ENCODE measurements at places on chromosomes 2 and 18.

GRCh38 chr18:80046011-80046410, 11.8 kb downstream of the RBFA start:
- no peak for DNase-seq

- DNase-seq: no peak
Measured at GRCh38 chr18:41038071-41038470, 917.0 kb upstream of the PIK3C3 start.

DNA sequence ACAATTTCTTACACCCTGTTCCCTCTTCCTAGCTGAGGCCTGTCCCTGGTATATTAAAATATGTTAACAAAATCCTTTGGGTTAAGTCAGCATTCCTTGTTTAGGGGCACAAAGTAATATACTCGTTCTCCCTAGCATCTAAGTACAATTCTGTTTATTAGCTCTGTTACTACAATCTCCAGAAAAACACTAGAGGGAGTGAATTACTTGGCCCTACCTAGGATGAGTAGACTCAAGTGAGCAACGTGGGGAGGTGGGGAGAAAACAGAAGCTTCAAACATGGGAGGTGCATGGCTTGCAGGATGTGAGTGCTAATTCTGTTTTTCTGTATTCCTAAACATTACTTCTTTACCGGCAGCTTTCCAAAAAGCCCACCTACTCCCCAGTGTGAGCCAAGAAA, 89.7 kb downstream of the FSIP2 start:
- no peak for DNase-seq

- DNase-seq: no peak
Measured at GRCh38 chr2:146213674-146214073, 1631.2 kb upstream of the ACVR2A start.

GRCh38 chr2:157327621-157328500, 2.2 kb upstream of the ERMN start:
- peak; percentile 80 for DNase-seq

GRCh38 chr2:9640403-9641104, 9.8 kb upstream of the YWHAQ start:
- DNase-seq: no peak

DNA sequence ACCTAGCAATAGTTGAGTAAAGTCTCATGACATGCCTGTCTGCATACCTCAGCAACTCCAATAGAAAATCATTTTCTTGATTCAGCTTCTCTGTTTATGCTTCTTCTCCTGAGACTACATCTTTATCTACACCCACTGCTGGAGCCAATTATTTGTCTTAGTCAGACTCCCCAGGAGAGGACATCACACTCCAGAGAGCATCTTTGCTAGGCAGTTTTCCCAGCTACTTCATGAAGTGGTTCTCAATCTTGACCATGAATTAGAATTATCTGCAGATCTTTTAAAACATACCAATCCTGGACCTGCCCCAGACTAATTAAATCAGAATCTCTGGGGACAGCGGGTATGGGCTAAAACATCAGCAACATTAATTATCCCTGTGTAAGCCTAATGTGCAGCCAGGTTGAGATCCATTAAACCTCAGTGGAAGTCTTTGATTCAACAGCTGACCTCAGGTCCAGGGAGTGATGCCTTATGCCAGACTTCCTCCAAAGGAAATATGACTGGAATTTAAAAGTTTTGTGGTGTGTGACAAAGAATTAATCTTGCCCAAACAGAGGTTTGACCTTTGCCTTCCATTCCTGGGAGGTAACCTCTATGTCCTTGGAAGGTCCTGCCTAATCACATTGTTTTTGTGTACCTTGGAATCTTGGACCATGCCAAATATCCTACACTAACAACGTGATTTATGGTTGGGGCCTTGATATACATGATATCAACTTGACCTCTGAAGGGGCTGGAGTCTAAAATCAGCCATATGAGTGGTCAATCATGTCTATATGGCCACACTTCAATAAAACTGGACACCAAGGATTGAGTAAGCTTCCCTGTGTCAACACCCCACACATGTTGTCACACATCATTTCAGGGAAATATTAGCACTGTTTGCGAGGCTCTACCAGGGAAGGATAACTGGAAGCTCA, 99.3 kb upstream of the DNAJC10 start:
- no peak for DNase-seq

- no peak for DNase-seq
Measured at GRCh38 chr2:127052057-127052770, 54.7 kb downstream of the BIN1 start.

GRCh38 chr2:42569116-42569711, 782 bp downstream of the MTA3 start:
- no peak for DNase-seq

- no peak for DNase-seq
Measured at GRCh38 chr2:98580656-98581284, 27.5 kb downstream of the COA5 start.

DNA sequence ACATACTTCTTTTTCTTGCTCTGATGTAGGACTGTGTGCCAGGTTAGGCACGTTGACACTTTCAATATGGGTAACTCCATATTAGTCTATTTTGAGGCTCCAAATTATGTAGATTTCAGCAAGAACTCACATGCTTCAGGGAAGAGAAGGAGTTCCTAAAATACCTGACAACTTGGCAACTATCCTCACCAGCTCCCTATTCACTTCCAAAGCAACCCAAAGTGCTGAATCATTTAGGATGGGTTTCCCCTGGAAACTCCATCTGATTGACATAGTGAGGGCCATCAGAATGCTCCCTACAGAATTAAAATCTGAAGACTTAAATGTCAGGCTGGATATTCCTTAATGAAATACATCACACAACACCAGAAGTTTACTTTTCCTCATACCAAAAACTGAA, 32.5 kb upstream of the NFU1 start:
- no peak for DNase-seq

- peak; percentile 46 for DNase-seq
Measured at GRCh38 chr2:108621087-108621559, 86.9 kb downstream of the LIMS1 start.

GRCh38 chr2:11775384-11775783, 29.0 kb downstream of the LPIN1 start:
- no peak for DNase-seq

DNA sequence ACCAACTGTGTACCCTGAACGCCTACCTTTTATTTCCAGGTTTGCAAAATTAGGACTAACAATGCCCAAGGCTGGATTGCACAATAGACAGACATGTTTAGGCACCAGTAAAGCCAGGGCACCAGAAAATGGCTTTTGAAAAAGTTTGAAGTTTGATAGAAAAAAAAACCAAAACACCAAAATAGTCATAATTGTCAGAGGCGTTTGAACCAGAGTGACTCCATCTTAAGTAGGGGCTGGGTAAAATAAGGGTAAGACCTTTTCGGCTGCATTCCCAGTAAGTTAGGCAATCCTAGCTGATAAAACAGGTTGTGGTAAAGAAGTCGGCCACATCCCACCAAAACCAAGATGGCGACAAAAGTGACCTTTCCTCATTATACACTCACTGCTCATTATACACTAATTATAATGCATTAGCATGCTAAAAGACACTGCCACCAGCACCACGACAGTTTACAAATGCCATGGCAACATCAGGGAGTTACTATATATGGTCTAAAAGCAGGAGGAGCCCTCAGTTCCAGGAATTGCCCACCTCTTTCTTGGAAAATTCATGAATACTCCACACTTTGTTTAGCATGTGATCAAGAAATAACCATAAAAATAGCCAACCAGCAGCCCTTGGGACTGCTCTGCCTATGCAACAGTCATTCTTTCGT, 105.1 kb upstream of the MSH2 start:
- no peak for DNase-seq

DNA sequence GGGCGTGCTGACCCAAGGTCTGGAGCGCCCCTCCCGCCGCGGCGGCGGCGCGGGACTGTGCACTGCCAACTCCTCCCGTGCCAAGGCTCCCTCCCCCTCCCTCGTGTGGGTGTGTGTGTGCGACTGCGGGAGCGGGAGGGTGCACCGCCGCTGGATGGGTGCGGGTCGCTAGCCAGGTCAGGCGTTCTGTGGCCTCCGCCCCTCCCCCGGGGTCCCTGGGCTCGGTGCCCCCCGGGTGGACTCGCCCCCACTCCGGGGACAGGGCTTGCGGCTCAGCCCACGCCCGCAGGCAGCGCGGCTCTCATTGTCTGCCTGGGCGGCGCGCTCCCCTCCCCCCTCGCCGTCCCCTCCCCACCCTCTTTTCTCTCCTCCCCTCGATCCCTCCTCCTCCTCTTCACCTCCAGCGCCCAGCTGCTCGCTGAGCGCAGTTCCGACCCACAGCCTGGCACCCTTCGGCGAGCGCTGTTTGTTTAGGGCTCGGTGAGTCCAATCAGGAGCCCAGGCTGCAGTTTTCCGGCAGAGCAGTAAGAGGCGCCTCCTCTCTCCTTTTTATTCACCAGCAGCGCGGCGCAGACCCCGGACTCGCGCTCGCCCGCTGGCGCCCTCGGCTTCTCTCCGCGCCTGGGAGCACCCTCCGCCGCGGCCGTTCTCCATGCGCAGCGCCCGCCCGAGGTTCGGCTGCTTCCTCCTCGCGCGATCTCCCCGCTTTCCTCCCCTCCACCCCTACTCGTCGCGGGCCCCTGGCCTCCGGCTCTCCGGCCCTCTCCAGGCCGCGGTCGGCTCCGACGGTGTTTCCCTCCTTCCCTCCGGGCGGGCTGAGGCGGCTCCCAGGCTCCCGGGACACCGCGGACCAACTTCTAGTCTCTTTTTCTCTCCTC, at the start of gene GATA6:
TSS of gene GATA6 (plus strand) at position 579 of the 878 bp plus-strand sequence. CDS start 1,556 bp downstream, outside the sequence.
- no peak for DNase-seq

DNA sequence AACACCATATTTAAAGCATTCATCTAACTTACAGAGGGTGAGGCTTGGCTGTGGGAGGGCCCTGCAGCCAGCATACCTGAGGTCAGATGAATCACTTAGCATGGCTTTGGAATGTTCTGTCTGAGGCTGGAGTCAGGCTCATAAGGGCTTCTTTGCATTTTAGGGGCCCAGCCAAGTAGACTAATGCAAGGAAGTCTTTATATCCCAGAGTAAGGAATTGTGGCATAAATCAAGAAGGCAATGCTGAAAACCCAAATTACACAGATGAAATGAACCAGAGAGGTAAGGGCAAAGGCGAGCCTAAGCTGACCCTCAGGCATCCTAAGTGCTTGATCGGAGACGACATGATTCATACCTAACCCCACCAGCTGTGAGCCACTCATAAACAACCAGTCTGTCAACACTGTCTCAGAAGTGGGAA, 383.6 kb downstream of the DCC start:
- DNase-seq: no peak

GRCh38 chr18:50405582-50406271, 30.9 kb downstream of the SKA1 start:
- no peak for DNase-seq

DNA sequence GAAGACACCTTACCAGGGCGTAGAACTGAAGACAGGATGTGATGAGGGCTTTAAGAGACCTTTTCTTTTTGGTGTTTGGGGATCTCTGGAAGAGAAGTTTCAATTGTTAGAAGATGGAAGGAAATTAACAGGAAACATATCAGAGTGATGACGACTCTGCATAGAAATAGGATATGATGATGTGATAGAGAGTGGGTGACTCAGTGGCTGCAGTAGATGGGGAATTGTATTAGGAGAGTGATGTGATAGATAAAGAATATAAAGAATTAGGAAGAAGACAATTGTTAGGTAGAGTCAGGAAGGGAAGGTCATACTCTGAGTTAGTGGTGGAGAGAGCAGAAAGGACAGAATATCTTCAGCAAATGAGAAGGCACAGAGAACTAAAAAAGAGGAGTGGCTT, 593.9 kb downstream of the NYAP2 start:
- no peak for DNase-seq

GRCh38 chr2:124640221-124640750, 615.2 kb downstream of the CNTNAP5 start:
- DNase-seq: no peak

DNA sequence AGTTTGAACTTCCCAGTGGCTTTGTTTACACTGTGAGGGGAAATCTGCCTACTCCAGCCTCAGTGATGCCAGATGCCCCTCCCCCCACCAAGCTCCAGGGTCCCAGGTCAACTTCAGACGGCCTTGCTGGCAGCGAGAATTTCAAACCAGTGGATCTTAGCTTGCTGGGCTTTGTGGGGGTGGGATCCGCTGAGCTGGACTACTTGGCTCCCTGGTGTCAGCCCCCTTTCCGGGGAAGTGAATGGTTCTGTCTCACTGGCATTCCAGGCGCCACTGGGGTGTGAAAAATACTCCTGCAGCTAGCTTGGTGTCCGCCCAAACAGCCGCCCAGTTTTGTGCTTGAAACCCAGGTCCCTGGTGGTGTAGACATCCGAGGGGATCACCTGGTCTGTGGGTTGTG, 70.0 kb upstream of the NEUROD1 start:
- DNase-seq: no peak

- no peak for DNase-seq
Measured at GRCh38 chr2:218229239-218229638, 12.2 kb downstream of the ARPC2 start.

DNA sequence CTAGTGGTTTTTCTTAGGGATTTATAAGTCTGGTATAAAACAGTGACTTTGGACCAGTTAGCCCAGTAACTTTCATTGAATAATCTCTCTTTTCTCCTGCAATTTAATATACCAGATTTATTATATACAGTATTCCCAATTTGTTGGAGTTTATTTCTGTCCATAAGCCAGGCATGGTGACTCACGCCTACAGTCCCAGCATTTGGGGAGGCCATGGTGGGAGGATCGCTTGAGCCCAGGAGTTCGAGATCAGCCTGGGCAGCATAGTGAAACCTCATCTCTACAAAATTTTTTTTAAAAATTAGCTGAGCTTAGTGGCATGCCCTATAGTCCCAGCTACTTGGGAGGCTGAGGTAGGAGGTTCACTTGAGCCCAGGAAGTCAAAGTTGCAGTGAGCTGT, 26.7 kb downstream of the CNNM4 start:
- no peak for DNase-seq

DNA sequence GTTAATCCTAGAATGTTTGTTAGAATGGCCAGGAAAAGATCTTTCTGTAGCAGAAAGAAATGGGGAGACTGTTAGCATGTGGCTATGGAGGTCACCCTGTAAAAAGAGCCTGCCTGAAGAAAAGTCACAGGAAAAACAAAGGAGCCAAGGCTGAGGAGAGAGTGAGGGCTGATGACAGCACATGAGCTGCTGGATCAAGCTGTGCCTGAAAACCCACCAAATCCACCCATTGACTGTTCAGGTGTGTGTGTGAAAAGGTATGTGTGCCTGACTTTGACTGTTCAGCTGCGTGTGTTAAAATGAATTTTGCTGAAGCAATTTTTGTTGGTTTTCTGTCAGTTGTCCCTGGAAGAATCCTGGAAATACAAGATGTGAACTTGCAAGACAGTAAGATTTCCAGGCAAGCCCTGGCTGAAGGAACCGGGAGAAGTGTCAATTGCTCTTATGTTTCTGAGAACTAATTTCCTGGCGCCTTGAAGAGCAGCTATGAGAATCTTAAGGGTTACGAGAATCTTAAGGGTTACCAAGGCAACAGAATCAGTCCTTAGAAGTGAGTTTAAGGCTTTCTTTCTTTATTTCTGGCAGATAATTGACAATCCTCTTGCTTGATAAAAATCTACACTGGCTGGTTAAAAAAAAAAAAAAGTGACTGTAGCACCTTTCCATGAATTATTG, 73.0 kb upstream of the LGALSL start:
- DNase-seq: no peak

DNA sequence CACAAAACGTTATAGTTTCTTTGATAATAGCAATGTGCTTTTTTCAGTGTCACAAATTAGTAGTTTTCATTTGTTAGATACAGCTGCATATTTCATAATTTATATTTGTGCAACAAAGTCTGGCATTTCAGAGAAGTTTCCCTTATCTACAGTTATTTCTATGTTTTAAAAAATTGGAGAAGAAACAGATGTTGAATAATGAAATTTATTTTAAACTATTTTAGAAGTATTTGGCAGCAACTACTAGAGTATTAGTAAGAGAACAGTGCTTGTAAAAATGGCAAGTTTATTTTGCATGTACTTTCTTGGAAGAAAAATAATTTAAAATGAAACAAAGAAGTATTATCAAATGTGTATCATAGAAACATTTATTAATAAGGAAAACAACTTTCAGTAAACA, 68.6 kb upstream of the COL5A2 start:
- DNase-seq: no peak

All from activated CD4-positive, alpha-beta T cell treated with anti-CD3 and anti-CD28 coated beads, Interleukin-2, amount 50 U/mL, for 24 hours (primary cell).